ENCODE measurements at places on chromosomes 11 and 22.

GRCh38 chr11:67301951-67302516 lies 1.3 kb upstream of the SSH3 start:
- DNase-seq: peak; percentile 23

DNA sequence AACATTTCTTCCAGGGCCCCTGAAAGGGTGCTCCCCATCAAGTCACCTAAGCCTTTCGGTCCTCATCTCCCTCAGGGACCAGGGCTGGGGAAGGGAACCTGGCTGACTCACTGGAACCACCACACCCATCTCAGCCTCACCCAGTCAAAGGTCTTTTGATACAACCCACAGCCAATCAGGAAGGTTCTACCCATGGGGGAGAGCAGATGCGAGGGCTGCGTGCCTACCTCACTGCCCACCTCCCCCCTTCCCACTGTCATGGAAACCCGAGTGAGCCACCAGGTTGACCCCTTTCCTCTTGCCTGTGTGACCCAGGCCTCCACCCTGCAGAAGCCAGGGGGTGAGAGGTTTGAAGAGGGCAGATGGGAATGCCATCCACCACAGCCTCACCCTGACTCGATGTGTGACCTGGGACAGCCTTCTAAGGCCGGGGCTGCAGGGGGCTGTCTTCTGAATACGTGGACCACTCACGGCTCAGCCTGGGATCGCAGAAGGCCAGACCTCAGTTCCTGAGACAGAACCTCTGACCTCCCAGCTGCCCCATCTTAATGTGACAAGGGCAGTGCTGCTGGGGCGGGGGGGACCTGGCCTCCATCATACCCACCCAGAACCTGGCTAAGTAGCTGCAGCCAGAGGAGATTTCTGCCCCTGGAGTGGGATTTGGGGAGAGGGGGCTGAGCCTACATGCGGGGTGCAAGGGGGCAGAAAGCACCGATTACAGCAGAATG lies 2.7 kb downstream of the MDK start:
- no peak for DNase-seq

- no peak for DNase-seq
Measured at GRCh38 chr11:61885166-61885778, 6.1 kb downstream of the FADS3 start.

- DNase-seq: no peak
Measured at GRCh38 chr11:67284811-67285540, 4.1 kb upstream of the ANKRD13D start.

- no peak for DNase-seq
Measured at GRCh38 chr11:61669417-61669816, 10.8 kb upstream of the DAGLA start.

- DNase-seq: no peak
Measured at GRCh38 chr22:48153726-48154125, 1391.3 kb downstream of the TBC1D22A start.

GRCh38 chr11:59267196-59267595 lies 54.5 kb upstream of the MPEG1 start:
- no peak for DNase-seq

- DNase-seq: no peak
Measured at GRCh38 chr11:22349491-22349890, 11.3 kb downstream of the SLC17A6 start.

- no peak for DNase-seq
Measured at GRCh38 chr22:46354176-46354992, 18.9 kb downstream of the TRMU start.

DNA sequence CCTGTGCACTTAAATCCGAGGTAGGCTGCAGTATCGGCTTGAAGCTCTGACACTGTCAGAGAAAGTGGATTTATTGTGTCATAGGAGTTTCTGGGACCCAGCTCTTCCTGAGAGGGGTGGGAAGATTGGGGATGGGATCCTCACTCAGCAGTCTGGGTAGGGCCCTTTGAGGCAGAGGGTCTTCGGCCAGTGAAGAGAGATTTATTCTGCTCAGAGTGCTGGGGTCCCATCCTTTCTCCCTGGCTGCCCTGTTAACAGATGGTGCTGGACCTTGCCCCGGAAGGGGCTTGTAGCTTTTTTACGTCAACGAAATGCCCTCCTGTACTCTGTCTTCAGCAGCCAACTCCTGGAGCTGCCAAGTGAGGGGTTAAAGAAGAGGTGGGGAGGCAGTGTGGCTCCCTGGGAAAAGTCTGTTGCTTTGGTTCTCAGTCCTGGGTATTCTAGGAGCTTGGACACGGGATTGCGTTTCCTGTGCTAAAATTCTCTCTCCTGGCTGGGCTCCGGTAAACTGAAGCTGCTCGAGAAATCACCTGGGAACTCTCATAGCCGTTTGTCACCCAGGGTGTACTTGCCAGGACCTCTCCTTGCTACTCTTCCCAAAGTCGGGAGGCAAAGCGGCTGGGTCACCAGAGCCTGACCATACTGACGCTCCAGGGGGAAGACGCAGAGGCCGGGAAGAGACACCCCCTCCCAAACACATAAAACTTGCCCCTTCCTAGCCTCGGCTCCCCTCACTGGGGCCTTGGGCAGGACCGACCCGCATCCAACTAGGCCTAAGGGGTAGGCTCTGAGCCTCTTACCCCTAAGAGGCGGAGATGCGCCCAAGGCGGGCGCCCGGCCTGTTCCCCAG lies 806 bp upstream of the SMDT1 start:
- no peak for DNase-seq

- no peak for DNase-seq
Measured at GRCh38 chr22:23053912-23054530, 16.3 kb upstream of the GNAZ start.

DNA sequence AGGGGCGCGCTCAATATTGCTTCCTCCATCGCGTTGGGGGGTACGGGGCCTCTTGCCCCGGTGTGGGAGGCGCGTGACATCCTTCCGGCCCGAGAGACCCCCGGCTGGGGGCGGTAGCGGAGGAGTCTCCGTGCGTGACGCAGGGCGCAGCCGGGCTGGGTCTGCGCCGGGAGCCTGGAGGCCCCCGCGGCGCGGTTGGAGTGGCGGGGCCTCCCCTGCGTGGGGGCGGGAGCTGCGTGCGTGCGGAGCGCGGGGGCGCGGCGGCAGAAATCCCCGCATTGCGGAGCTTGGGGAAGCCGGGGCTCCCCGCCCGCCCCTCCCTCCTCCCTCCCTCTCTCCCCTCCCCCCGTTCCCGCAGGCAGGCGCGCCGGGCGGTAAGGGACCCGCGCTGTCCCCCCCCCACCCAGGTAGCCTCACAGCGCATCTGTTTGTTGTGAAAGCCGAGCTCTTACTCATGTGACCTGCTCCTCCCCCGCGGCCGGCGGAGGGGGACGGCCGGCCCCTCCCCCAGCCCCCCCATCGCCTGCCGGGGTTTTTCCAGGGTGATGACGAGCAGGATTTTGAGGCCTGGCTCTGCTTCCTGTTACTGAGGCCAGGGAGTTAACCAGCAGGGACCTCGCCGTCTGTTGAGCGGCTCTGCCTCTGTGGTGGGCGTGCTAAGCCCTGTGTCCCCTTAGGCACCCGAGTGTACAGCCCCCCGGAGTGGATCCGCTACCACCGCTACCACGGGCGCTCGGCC lies 1.6 kb downstream of the PIM3 start:
- peak; percentile 87 for DNase-seq

GRCh38 chr11:8296872-8297271 lies 33.2 kb upstream of the LMO1 start:
- no peak for DNase-seq

DNA sequence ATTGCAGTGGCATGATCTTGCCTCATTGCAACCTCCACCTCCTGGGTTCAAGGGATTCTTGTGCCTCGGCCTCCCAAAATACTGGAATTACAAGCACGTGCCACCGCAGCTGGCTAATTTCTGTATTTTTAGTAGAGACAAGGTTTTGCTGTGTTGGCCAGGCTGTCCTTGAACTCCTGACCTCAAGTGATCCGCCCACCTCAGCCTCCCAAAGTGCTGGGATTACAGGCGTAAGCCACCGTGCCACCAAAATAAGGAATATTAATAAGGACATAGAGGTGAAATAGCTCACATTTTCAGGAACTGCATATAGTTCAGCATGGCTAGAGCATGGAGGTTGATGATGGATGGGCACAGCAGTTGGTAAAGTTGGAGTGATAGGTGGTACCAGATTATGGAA lies 21.4 kb downstream of the ARHGEF12 start:
- DNase-seq: no peak

GRCh38 chr11:123100379-123101085 lies 38.6 kb upstream of the HSPA8 start:
- no peak for DNase-seq

GRCh38 chr11:30565027-30565426 lies 21.1 kb downstream of the MPPED2 start:
- no peak for DNase-seq

DNA sequence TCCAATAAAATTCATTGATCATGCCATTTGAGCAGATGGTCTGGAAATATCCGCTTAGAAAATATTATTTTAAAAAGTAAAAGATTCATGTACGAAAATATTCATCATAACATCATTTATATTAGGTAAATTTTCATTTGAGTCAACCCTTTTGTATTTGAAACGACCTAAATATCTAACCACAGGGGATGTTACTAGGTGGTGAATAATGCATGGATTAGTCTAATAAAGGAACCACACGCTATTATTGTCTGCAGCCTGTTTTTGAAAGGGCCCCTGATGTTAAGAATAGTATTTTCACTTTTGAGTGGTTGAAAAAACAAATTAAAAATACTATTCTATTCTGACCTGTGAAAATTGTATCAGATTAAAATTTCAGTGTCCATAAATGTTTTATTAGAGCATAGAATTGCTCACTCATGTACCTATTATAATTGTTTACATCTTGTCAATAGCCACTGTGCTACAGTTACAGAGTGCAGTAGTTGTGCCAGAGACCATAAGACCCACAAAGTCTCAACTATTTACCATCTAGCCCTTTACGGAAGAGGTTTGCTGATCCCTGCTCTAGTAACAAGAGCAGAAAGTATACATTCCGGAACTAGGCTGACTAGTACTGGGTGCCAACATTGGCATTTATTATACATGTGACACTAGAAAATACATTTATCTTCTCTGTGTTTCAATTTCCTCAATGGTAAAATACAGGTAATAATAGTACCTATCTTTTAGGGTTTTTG lies 176.1 kb downstream of the LRRC4C start:
- no peak for DNase-seq

DNA sequence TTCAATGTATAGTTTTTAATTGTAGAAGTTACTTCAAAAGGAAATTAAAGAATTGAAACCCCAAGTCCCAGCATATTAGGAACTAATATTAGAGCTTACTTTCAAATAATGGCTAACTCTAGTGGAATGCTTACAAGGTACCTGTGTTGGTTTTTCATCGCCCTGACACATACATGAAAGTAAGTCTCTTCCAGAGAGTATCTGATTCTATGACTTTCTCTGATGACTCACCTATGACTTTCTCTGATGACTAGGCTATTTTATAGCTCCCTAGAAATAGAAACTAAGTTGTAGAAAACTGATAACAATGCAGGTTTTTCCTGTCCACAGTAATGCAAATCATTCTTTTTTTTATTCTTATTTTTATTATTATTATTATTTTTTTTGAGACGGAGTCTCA lies 33.6 kb upstream of the MMP7 start:
- DNase-seq: peak; percentile 86

DNA sequence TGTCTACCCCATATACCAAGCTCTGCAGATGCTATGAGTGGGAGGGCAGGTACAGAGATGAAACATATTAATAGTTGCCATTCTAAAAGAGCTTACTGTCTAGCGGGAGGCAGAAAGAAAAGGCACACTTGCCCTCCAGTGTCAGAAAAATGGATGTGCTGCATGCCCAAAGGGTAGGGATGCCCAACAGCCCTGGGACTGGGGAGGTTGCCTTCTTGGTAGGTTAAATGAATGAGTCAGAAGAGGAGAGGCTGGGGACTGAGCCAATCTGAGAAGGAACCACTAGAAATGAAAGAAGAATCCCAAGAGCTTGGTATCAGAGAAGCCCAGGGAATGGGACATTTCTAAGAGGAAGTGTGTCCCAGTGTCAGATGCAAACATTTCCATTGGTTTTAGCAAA lies 1.2 kb downstream of the BIRC3 start:
- peak; percentile 70 for DNase-seq

DNA sequence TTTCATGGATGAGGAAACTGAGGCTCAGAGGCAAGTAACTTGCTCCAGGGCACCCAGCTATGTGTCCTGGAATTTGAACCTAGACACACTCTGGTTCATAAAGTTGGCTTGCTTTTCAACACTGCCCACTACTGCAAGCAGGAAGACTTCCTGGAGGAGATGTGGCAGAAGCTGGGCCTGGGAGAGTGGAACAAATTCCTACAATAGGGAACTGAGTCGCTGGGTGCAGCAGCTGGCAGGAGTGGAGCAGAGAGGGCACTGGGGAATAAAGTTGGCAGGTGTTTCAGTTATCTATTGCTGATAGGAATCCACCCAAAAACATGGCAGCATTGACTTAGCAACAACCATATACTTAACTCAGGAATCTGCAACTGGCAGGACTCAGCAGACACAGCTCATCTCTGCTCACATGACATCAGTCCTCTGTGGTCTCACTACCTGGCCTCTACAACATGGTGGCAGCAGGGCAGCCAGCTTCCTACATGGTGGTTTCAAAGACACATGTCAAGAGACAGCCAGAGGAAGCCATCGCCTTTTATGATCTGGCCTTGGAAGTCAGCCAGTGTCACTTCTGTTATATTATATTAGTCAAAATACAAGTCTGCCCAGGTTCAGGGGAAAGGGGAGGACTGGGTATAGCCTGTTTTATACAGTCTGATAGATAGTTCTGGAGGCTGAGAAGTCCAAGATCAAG lies 10.6 kb upstream of the CARD10 start:
- DNase-seq: no peak

DNA sequence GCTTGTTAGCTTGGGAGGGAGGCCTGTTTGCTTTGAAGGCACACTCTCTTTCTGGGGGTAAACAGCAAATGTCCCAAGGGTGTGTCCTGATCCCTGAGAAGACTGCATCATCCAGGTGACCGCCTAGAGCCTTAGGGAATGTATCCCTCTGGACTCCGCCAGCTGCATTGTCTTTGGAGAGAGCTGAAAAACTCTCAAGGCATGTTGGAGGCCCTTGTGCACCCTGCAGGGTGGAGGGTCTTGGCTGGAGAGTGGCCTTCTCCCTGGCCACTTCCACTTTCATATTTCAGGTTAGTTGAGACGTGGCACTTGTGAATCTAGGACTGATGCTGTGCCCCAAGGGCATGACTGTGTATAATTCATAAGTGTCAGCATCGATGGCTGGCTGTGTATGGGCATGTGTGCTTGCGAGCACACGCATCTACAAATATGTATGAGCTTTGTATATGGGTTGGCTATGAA lies 70.6 kb downstream of the ZBTB16 start:
- DNase-seq: no peak

- peak; percentile 90 for DNase-seq
Measured at GRCh38 chr11:112318184-112318591, 57.5 kb upstream of the PLET1 start.
